ENCODE measurements at places on chromosomes 6 and 20. TPM values are rescaled to one million over a fixed set of nuclear protein-coding genes. Genes with fewer than 3 reads are reported as not detected.

The EEF1A2 gene
- not detected for polyA plus RNA-seq

The AHI1 gene
- polyA plus RNA-seq, result 2.3 TPM

The FAM209B gene
- polyA plus RNA-seq, result not detected

The MOG gene
- not detected for polyA plus RNA-seq

The PRICKLE4 gene
- not detected for polyA plus RNA-seq

The GMPR gene
- polyA plus RNA-seq, result 0.97 TPM

The CDYL gene
- polyA plus RNA-seq, result 5.7 TPM

The SYNGAP1 gene
- 1.9 TPM for polyA plus RNA-seq

The LRP11 gene
- 0.43 TPM for polyA plus RNA-seq

The NT5E gene
- 77.7 TPM for polyA plus RNA-seq

The PDYN gene
- polyA plus RNA-seq, result not detected

The CGAS gene
- polyA plus RNA-seq, result 2.0 TPM

The C6orf141 gene
- not detected for polyA plus RNA-seq

DNA sequence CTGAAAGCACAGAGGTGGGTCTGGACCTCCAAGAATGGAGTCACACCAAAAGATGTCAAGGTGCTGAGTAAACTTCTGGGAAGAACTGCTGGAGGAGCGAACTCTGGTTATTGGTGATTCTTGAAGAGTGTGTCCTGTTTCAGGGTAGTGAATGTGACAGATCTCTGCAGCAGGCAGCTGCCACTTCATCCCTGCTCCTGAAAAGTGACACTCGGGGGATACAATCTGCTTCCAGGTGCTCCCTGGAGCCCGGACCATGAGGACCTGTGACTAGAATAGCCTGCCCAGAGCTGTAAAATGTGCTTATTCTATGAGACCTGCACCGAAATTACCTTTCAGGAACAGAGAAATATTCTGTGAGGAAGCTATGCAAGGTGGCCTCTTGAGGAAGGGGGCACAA is 191.1 kb downstream of the FOXC1 start:
- no peak for DNase-seq

DNA sequence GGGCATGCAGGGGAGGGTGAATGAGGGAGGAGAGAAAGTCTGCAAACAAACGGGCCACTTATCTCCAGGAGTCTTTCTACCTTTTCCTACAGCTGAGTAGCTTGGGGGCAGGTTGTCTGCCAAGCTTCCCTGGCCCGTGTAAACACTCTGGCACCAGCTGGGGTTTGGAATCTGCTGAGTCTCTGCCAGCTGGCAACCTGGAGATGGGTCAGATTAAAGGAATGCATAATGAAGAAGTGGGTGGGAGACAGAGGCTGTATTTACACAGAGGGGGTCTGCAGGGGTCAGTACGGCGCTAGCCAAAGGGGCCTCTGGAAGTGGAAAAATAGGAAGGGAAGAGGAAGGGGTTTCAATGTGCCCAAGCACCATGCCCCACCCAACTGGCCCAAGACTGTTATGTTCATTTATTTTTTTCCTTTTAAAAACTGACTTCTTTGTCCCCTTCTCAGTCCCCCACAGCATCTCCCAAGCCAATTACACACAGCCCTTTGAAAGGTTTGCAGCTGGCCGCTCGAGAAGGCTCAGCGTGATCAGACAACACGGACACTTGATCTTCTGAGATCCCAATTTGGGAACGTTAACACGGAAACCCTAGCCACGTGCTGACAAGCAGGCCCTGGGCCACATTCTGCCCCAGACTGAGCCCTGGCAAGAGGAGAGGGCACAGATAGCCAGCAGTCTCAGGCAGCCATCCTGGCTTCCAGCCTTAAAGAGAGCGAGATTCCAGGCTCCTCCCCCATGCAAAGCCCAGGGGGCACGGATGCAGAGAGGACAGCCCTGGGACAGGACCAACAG is 25.2 kb downstream of the TRAM2 start:
- DNase-seq, result no peak

- DNase-seq, result peak; percentile 52
These were observed 264.3 kb upstream of the PLN start for GRCh38 chr6:118283766-118284165.

- DNase-seq, result no peak
These were observed 16.7 kb downstream of the PCMT1 start for GRCh38 chr6:149766156-149766769.

DNA sequence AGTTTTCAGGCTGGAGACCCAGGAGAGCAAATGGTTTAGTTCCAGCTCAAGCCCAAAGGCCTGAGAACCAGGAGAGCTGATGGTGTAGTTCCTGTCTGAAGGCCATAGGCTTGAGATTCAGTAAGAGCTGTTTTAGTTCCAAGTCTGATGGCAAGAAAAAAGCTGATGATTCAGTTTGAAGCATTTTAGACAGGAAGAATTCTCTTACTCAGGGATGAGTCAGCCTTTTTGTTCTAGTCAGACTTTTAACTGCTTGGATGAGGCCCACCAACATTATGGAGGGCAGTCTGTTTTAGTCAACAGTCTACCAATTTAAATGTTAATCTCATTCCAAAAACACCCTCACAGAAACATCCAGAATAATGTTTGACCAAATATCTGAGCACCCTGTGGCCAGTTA is 2.5 kb downstream of the ZSCAN26 start:
- DNase-seq, result no peak

- no peak for DNase-seq
These were observed 115.2 kb downstream of the MRPL14 start for GRCh38 chr6:44012078-44012493.

DNA sequence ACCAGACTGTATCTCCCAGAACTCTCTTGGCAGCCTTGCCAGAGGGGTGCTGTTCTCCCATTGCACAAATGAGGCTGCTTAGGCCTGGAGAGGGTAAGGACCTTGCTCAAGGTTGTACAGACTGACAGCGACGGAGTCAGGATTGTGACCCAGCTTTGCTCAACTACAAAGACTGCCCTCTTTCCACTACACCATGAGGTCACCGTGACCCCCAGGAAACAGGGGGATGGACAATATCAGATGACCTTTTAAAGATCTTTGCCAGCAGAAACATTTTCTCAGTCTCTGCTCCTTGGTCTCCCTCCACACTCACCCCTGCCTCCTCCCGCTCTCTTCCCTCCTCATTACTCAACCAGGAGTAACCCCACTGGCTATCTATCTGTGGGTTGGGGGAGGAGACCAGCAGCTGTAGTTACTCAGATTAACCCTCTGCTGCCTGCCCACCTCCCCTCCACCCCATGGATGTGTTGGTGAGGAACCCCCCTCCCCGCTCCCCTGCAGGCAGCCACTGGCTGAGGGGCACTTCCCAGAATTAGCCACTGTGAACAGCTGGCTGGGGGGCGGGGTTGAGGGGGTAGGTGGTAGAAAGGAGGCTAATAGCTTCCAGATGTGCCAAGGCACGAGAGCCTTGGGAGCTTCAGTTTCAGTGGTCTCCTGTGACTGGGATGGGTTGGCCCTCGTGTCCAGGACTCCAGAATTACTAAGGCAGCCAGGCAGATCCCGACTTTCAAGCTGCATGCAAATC is 26.9 kb upstream of the MRPS18A start:
- DNase-seq, result no peak

DNA sequence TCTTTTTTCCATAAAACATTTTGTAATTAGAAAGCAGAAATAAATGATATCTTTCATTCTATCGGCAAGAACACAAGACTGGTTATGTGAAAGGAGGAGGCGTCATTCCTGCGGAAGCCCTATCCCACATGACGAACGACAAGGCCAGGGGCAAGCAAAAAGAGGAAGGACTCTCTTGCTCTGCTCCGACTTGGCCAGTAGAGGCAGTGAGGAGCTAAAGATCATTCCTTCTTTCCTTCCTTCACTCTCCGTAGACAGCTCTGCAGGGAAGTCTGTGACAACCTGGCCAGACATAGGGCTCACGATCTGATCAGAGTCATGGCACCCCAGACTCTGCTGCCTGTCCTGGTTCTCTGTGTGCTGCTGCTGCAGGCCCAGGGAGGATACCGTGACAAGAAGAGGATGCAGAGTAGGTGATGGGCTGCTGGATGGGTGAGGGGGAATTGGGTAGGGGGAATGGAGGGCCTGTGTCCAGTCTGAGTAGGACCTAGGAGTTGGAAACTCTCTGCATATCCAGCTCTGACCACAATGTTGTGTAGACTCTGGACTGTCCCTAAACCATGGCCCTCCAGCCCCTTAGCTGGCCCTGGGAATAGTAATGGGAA is at the start of gene WFDC10A:
TSS of gene WFDC10A (plus strand) at position 244 of the 605 bp plus-strand sequence. CDS start at position 319, 75 bp downstream.
- DNase-seq, result no peak

- no peak for DNase-seq
These were observed 105.0 kb downstream of the HUS1B start for GRCh38 chr6:551829-552350.

- DNase-seq, result no peak
These were observed 94.5 kb downstream of the BACH2 start for GRCh38 chr6:90202156-90202555.

DNA sequence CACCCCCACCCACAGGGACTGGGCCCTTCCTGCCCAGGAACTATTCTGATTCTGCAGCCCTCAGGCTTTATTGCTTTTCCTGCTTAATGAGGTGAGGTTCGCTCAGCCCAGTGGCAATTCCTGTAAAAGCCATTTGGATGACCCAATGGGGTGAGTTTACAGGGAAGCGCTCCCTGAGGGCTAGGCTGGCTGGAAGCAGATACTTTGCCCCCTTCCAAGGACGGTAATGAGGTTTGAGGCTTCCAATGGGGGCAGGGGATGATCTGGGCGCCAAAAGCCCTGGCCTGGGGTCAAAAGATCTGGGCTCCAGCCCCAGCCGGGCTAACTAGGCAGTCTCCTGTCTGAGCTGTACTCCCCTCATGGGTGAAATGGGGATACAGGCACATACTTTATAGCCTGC is 41.8 kb downstream of the RIPOR3 start:
- DNase-seq, result no peak

GRCh38 chr6:52013035-52013434 is 74.4 kb downstream of the PKHD1 start:
- DNase-seq, result no peak

GRCh38 chr6:117494283-117494682 is 11.8 kb downstream of the DCBLD1 start:
- DNase-seq, result no peak

DNA sequence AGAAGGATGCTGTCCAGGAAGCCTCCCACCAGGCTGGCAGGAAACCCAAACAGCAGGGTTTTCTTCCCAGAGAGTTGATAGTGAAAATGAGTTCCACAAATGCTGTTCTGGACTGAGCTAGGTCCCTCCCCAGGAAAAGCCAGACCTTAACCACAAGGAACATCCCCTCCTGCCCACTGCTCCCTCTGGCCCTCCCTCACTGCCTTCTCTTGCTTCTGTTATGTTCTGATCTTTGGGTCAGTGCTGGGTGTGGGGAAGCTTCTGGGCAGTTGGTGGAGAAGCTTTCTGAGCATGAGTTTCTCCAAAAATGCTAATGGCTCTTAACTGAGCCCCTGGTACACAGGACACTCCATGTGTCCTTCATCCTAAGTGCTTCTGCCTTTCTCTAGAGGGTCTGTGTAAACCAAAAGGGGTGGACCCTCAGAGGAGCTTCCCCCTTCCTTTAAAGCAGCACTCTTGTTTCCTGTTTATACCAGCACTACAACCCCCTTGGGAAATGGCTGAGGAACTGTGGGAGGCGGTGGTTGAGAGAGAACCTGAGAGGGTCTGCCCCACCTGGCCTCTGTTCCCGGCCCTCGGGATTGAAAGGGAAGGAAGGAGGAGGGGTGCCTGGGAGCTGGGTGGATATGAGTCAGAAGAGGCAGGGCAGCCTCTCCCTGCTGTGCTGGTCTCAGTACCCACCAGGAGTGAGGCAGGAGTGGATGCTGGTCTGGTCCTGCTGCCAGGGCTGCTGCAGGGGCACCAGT is 42.0 kb downstream of the CDS2 start:
- no peak for DNase-seq

DNA sequence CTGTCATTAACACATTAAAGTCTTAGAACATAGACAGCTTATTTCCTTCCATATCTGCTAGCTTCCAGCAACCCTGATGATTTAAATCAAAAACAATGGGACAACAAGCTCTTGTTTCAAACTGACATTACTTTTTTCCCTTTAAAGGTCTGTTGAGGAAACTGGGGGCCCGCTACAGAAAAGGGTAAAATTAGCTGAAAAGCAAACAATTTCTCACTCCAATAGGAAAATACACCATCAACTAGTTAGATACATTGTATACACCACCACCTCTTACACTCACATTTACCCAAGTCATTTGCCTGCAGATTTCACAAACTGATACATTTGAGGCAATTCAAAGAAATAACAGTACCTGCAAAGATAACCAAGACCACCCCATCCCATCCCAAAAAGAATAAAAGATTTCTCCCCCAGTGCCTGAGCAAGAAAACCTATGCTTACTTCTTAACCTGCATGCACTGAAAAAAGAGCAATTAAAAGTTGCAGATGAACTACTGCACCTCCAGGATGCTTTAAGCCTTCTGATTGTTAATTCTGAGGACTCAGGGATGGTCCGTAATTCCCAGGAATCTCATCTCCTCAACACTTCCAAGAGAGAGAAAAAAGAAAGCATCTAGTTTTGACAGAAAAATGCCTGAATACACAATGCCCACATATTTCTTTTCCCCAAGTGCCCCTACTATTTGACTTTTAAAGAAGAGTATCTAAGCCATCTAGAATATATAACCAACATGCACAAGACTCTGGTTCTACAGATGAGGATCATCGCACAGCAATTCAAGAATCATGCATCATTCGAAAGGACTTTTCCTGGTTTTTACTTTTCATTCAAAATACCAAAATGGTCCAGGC is 5.6 kb downstream of the ZMYND8 start:
- DNase-seq, result no peak

GRCh38 chr6:19603721-19604120 is 233.4 kb upstream of the ID4 start:
- no peak for DNase-seq

DNA sequence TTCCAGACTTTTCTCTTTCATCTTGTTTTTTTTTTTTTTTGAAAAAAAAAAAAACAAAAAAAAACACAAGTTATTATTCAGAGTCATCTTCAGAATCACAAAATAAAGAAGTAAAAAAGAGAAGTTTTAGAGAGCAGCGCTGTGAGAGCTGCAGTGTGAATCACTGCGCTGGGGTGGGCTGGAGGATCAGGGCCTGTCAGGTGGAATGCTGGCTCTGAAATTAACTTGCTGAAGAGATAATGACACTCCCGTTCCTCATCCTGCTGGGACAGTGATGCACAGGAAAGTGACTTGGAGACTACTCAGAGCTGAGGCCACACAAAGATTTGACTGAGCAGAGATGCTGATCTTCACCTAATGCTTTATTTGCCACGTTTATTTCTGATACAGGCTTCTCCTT is 42.7 kb upstream of the CLDN20 start:
- DNase-seq, result no peak
